Osteoblast (primary cell): ENCODE measurements at places on chromosomes 2 and 18. TPM values are rescaled to one million over a fixed set of nuclear protein-coding genes. Genes with fewer than 3 reads are reported as not detected.
A peak's percentile ranks its signal among the peaks of the same experiment; 100 is the strongest.

DNA sequence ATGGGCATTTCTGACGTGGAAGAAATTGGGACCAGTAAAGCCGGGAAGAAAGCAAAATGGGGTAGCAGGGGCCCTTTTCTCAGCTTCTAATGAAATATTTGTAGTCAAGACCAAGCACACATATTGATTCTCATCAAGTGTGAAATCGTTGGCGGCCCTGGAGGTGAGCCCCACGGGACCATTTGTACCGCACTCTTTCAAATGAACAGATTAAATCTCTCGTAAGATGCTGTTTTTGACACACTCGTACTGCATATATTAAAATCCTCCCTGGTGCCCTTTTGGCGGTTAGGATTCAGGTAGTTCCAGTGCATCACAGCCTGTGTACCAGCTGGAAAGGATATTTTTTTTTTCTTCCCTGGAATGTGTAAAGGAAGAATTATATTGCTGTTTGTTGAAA, 9.9 kb upstream of the MYL1 start:
- DNase-seq = no peak

GRCh38 chr18:77960791-77961410, 711.3 kb downstream of the GALR1 start:
- no peak for DNase-seq

Gene PPP1R1C
- total RNA-seq = 0.29 and 0.36 TPM in 2 replicates

Gene ALS2
- total RNA-seq = 38.9 and 39.1 TPM in 2 replicates

DNA sequence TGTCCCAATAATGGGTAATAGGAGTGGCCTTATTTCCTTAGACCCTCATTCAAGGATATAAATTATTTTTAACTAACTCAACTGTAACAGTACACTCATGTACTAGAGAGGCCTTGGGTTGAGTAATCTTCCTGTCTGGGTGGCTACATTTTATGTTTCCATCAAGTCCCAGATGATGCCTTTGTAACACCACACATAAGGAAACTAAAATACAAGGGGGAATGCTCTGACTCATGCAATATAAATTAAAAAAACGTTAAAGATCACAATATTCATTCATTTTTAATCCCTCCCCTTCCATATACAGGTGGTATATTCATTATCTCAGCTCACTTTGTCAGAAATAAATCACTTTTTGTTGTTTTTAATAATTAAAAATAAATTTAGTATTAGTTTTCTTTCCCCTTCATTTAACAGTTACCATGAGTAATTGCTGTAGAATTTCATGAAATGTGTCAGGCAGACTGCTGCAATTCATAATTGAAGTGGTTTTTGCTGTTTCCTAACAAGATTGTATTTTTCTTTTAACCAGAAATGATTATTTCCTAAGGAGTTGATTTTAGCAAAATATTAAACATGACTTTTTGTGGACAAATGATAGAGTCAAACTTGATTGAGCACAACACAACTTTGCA, 1403.6 kb downstream of the SUCLG1 start:
- peak; percentile 14 for DNase-seq

Gene HOXD8
- 3.3 and 5.6 TPM in 2 replicates for total RNA-seq

DNA sequence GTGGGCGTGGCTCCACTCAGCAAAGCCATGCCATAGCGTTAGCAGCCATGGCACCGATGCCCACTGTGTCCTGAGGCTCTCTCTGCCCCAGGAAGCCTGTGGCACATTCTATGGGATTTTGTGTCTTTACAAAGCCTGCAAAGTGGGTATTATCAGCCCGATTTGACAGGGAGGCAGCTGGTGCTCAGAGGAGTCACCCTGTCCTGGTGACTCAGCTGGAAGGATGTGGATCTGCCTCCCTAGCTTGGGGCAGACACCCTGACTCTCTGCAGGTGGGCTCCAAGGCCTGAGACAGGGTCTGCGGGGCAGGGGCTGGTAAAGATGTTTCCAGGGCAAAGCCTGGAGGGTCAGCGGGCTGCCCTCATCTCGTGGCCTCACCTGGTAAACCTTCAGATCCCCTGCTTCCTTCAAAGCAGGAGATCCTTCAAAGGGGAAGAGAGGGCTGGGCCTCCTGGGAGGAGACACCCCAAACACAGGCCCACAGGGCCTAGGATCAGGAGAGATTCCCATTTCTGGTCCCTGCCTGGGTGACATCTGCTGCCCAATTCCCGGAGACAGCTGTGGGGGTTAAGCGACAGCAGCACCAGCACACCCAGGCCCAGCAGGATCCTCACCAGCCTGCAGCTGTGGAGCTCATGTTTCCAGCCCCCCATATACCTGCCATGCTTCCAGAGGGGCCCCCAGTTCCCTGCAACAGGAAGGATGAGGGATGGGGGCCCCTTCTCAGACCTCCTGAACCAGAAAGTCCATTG, 3.0 kb upstream of the ASB1 start:
- DNase-seq = peak; percentile 95

Gene IL1RN
- total RNA-seq = not detected in 2 replicates

Gene PTPN18
- 28.6 and 29.0 TPM in 2 replicates for total RNA-seq

DNA sequence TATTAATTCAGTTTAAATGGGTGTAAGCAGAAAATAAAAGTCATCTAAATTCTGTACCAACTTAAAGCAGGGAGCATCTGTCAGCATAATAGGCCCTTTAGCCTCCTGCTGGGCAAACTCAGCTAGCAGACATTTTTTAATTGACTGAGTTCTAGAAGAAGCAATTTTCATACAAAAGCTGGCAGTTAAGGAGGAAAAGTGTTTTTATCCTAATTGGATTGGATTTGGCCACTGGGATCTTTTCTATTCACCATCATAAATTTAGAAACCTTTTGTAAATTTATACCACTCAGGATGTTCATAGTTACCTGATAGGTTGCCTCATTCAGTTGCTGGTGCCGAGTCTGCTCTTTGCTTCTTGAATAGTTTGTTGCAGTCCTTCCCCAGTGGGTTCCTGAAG, 262.7 kb upstream of the FSIP2 start:
- peak; percentile 50 for DNase-seq

Gene LYPD6B
- total RNA-seq = 2.5 and 2.9 TPM in 2 replicates

Gene NPHP1
- total RNA-seq = 7.6 and 8.3 TPM in 2 replicates

- peak; percentile 65 for DNase-seq
Measured at GRCh38 chr2:55073000-55073983, 23.0 kb upstream of the RTN4 start.

- DNase-seq = no peak
Measured at GRCh38 chr18:77905011-77905410, 655.4 kb downstream of the GALR1 start.

Gene SLC5A7
- total RNA-seq = not detected in 2 replicates

GRCh38 chr2:8574196-8575037, 107.4 kb upstream of the ID2 start:
- DNase-seq = peak; percentile 89

DNA sequence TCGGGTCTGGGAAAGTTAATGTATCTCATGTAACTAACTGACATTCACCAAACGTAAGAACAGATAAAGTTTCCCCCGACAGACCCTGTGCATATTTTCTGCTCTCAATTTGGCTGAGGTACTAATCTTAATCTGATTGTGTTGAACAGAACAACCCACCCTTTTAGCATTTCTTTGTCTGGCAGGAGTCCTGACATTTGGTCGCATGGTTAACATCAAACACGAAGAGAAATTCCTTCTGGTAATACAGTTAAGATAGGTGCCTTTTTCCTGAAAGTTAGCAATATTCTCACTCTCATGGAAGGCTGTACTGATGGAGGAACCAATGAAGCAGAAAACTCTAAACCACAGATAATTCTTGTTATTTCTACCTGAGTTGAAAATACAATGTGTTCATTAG, 520.8 kb downstream of the PARD3B start:
- no peak for DNase-seq

- DNase-seq = peak; percentile 90
Measured at GRCh38 chr2:86072271-86072858, 33.3 kb downstream of the POLR1A start.

Gene AQP12B
- total RNA-seq = not detected in 2 replicates

DNA sequence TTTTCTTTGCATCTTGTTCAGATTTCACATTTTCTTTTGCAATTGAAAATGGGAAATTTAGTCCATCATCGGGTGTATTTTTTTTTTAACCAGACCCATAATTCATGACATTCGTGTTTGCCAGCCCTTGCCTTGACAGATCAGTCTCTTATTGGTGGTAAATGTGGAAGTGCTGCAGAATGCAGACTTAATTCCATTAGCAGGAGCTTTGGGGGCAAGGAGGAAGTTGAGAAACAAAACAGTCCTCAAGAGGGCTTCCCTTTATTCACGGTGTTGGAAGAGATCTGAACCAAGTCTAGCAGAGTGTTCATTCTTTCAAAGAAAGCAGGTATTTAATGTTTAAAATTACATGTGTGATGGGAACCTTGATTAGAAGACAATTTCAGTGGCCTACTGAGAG, 16.6 kb upstream of the RPE start:
- DNase-seq = no peak

GRCh38 chr2:149040451-149040850, 2.0 kb downstream of the LYPD6B start:
- no peak for DNase-seq

DNA sequence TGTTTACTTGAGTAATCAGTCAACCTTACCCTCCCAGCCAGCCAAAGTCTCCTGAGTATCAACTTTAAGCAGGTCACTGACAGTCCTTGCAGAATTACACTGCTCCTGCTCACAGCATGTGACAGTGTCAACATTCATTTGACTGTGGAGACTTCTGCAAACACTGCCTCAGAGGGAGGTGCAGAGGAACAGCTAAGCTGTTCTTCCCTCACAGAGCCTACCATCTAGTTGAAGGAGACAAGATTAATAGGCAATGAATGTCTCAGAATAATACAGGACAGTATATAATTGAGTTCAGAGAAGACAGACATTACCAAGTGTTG, 11.9 kb downstream of the SLC14A2 start:
- no peak for DNase-seq

Gene FOXD4L1
- under 0.01 and 0.29 TPM in 2 replicates for total RNA-seq

DNA sequence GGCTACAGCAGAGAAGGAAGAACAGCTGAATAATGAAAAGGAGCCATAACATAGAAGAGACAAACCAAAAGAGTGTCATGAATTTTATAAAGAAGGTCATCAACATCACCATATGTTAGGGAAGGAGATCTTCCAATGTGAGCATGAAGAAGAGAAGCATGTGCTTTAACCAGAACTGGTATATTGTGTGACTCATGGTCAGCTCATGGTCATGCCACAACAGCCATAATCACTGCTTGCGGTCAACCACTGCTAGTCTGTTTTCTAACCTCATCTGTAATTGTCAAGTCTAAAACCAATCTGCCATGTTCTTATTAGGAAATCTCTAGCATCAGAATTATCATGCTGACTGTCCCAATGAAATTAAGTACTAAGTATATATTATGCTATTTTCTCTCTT, 204.1 kb upstream of the VRK2 start:
- DNase-seq = no peak

DNA sequence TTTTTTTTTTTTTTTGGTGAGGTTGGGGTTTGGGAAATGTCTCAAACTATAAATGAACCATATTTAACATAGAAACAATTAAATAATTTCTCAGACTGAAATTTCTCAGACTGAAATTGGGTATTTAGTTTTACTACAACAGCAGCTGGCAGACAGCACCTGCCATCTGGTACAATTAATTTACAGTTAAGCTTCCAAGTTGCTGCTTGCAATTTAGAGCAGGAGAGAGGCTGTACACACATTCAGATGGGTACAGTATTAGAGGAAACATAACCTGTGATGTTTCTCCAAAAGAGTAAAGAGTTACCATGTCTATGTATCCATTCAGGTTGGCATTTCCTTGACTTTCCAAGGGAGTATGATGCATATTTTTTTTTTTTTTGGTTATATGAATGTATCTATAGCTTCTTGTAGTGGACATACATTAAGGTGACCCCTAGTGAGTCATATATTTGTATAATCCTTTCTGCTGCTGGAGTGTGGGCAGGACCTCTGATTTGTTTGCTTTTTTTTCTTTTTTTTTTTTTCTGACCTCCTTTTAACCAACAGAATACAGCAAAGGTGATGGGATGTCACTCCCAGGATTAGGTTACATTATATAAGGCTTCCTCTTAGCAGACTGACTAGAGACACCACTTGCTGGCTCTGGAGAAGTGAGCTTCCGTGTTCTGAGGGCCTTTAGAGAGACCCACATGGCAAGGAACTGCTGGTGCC, 201.7 kb downstream of the PTH2R start:
- DNase-seq = no peak

DNA sequence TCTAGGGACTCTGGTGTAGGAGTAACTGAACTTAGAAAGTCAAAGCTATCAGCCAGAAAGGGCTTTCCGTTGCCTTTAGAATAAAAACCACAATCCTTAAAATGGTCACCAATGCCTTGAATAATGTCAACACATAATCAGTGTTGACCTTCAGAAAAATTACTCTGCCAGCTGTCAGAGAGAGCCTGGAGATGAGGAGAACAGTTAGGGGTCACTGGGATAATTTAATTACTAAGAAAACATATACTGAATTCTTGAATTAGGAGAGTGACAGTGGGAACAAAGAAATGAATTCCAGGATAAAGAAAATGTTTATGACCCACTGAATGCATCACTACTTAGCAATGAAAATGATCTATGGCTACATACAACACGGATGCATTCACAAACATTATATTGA, 23.4 kb upstream of the UGP2 start:
- DNase-seq = no peak

DNA sequence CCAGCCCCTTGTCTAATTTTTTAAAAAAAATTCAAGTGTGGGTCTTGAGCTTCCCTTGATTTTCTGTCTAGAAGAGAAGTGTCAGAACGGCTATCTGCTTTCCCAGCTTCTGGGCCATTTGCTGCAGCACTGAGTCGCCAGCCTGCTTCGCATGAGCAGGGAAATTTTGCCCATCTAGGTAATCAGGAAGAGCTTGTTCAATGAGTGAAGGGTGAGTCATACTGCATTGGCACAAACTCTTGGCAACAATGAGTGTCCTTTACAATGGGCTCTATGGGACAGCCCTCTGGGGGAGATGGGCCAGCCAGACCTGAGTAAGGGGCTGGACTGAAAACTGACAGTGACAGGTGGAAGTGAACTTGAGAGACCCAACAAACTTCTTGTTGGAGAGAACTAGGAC, 2.4 kb upstream of the RNF144A start:
- no peak for DNase-seq

Gene RUFY4
- total RNA-seq = not detected in 2 replicates

GRCh38 chr2:39625193-39625926, 40.4 kb upstream of the TMEM178A start:
- DNase-seq = peak; percentile 49

Gene GKN2
- not detected in 2 replicates for total RNA-seq

- DNase-seq = peak; percentile 89
Measured at GRCh38 chr2:207258263-207258991, 92.7 kb upstream of the KLF7 start.

Gene GPR75
- total RNA-seq = 1.8 and 2.2 TPM in 2 replicates

Gene ELOA2
- not detected in 2 replicates for total RNA-seq

Gene HK2
- 74.6 and 76.4 TPM in 2 replicates for total RNA-seq

DNA sequence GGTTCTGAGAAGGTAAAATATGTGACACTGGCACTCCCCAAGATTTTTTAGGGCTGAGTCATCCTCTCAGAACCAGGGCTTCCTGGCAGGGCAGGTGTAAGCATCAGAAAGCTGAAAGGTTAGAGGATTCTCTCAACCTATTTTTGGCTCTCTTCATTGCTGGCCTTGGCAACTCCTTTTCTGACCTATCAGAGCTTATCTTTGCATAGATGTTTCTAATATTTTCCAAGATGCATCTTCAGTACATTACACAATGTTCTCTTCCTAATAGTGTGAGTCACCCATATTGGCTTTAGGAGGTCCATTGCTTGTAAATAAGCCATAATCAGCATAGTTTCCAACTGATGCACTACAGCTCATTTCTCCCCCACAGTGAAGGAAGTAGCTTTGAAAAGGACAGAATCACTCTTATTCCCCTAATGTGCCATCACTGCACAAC, 2008.4 kb upstream of the PIK3C3 start:
- DNase-seq = no peak

Gene PPIL3
- 45.2 and 51.6 TPM in 2 replicates for total RNA-seq

- DNase-seq = no peak
Measured at GRCh38 chr18:79409313-79409712, 13.6 kb downstream of the NFATC1 start.
